ENCODE measurements at places on chromosomes 3 and 15. TPM values are rescaled to one million over a fixed set of nuclear protein-coding genes. Genes with fewer than 3 reads are reported as not detected.
A peak's percentile ranks its signal among the peaks of the same experiment; 100 is the strongest.

DNAH12 gene
- total RNA-seq, result not detected

DNA sequence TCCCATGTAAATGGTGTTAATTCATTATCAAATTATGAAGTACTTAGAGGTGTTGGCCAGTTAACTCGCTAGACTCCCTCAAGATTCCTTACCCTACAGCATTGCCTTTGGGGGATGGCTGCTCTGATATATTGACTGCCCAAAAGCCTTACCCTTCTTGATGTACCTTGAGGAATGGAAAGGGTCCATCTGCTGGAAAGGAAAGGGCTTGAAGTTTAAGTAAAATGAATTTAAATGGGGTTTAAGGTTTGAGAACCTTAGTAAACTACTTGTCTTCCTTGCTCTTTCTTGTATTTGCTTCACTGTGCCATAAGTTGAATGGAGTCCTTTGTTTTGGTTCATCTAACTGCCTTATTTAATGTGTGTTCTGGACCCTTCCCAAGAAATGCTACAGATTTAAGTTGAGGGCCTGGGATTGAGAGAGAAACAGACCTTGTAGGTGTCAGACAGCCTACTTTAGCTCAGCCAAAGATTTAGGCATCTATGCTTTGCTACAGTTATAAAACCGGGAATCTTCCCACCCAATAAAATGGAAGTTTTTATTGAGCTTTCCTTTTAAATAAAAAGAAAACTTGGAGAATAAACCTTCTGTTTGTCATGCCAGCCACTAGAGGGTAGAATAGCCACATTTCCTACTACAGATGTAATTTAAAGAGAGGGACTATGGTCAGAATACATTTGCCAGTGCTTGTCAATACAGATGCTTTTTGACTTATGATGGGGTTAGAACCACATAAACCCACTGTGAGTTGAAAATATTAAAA is 25.3 kb downstream of the CMSS1 start:
- DNase-seq, result peak; percentile 67

ROBO1 gene
- 50.9 TPM for total RNA-seq

GRCh38 chr3:28462866-28463265 is 114.2 kb upstream of the AZI2 start:
- DNase-seq, result no peak

- DNase-seq, result no peak
Measured at GRCh38 chr3:41346698-41347270, 147.5 kb downstream of the CTNNB1 start.

ITGB5 gene
- total RNA-seq, result 103 TPM

DNA sequence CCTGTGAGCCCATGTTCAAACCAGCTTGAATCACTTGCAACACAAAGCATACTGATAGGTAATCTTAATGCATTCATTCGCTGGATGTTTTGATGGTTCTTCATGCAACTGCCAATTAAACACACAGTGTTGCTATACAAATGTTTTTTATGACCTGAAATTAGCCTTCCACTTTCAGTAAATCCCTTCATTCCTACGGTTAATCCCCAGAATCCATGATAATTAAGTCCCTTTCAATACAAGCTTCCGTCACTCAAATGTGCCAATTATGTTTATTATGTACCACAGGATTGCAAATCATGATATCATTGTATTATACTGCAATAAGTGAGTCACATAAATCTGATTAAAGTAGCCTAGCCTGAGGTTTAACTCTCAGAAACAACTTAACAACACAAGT is 14.5 kb upstream of the LYZL4 start:
- no peak for DNase-seq

DNA sequence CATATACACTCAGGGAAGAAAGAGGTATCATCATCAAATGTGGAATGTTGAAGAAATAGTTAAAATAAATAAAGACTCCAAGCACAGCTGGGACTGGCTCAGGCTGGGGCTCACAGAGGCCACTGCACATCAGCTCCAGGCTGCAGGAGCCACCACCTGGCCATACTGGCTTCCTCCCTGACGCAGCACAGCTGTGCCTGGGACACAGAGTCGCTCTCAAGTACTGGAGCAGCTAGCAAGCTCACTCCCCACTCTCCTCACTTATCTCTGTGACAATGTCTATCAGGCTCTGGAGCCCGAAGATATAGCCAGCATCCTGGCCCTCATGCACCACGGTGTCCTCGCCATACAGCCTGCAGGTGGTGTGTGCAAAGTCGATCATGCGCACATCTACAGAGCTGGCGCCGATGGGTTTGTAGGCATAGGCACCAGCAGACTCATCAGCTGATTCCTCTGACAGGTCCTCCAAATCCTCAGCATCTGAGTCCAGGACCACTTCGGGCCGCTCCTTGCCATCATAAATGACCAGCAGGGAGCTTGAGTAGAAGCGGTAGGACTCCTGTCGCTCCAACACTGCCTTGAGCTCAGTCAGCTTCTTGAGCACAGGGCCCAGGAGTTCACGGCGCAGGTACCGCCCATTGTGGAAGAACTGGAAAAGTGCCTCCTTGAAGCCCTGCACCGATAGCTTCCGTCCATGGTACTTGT is 2.5 kb upstream of the NCKIPSD start:
- no peak for DNase-seq

CPLX3 gene
- total RNA-seq, result not detected

DNA sequence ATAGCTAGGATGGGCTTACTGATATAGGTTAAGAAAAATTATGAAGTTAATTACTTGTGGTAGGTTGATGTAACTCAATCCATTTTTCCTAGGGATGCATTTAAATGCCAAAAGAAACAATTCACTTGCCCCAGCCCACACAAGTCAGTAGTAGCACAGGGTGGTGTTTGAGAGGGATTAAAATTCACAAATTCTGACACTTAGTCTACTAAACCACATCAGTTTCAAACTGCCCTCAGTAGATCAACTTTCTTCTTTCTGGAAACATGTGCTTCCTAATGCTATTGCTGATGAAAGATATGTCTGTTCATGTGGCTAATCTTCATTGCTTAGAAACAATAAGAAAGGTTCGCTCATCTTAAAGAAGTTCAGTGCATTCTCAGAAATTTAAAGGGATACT is 160.6 kb downstream of the EPHA3 start:
- peak; percentile 40 for DNase-seq

GRCh38 chr3:67712259-67712658 is 57.8 kb upstream of the SUCLG2 start:
- DNase-seq, result no peak

HYAL1 gene
- 1.1 TPM for total RNA-seq

- DNase-seq, result no peak
Measured at GRCh38 chr3:22608093-22608492, 595.0 kb upstream of the UBE2E2 start.

DNA sequence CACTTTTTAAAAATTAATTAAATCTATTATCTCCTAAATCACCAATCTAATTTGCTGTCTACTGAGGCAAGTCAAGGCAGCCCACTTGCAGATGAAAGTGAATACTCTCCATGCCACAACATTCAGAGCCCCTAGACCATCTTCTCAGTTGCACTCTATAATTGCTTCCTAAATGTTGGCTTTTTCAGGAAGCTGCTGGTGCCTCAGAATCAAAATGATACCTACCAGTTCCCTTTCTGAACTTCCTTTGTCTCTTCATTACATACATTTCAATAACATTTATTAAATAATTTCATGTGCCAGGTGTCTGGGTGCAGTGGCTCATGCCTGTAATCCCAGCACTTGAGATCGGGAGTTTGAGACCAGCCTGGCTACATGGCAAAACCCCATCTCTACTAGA is 124.1 kb downstream of the SERPINI1 start:
- no peak for DNase-seq

GRCh38 chr3:132486099-132486498 is 68.8 kb downstream of the DNAJC13 start:
- no peak for DNase-seq

PROS1 gene
- 248 TPM for total RNA-seq

- no peak for DNase-seq
Measured at GRCh38 chr3:146747051-146747450, 141.9 kb upstream of the PLSCR5 start.

GRCh38 chr3:135161425-135161824 is 366.4 kb downstream of the EPHB1 start:
- DNase-seq, result no peak

- no peak for DNase-seq
Measured at GRCh38 chr3:132537297-132537696, 59.8 kb upstream of the ACKR4 start.

IL5RA gene
- total RNA-seq, result not detected

GOLGA8T gene
- total RNA-seq, result not detected

DNA sequence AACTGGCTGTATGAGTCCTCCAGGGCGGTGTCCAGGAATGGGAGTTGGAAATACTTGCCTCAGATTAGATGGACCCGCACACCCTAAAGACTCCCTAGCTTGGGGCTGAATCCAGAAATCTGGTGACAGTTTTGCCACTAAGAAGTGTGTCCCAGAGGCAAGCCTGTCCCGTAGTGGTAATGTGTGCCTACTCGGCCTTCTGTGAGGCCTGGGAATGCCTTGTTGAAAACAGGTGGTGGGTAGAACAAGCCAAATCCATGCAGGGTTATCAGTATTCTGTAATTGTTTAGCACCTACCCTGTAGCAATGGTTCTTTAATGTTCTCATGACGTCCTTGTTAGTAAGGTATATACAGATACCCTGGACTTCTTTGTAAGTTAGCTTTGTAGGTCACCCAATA is 1.6 kb downstream of the C3orf52 start:
- no peak for DNase-seq

DNA sequence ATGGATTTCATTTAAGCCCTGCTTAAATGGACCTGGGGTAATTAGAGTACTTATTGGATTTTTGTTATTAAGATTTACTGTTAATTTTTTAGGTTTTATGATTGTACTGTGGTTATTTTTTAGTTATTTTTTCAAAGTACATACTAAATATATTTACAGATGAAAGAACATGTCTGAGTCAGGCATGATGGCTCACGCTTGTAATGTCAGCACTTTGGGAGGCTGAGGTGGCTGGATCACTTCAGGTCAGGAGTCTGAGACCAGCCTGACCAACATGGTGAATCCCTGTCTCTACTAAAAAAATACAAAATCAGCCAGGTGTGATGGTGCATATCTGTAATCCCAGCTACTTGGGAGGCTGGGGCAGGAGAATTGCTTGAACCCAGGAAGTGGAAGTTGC is 16.2 kb upstream of the RPL24 start:
- DNase-seq, result no peak

- no peak for DNase-seq
Measured at GRCh38 chr3:170247875-170248274, 25.7 kb downstream of the PRKCI start.

DNA sequence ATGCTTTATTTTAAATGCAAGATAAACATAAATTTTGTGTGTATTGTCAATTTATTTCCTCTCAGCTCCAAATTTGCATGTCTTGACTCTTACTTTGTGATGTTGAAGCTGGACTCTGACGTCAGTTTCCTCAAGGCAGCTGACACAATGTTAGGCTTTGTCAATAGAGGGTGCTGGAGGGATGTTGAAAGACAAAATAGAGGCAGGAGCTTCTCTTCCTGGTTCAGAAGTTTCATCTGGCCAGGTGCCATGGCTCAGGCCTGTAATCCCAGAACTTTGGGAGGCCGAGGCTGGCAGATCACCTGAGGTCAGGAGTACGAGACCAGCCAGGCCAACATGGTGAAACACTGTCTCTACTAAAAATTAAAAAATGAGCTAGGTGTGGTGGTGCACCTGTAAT is 408.6 kb downstream of the GBE1 start:
- DNase-seq, result peak; percentile 80

- no peak for DNase-seq
Measured at GRCh38 chr3:55579496-55579895, 92.4 kb upstream of the WNT5A start.

CPN2 gene
- not detected for total RNA-seq
